Left lobe of liver (tissue), 2 donors: ENCODE measurements at places on chromosomes 12 and 14. TPM values are rescaled to one million over a fixed set of nuclear protein-coding genes. Genes with fewer than 3 reads are reported as not detected.

GNB3 gene
- 0.08 TPM for total RNA-seq

BMP4 gene
- total RNA-seq: 2.5 TPM

- DNase-seq: no peak
Observed at GRCh38 chr14:72962829-72963312, 36.6 kb downstream of the DCAF4 start.

GRCh38 chr12:24230061-24230701 is 280.7 kb upstream of the SOX5 start:
- DNase-seq: no peak

GRCh38 chr12:19665121-19665900 is 226.0 kb downstream of the AEBP2 start:
- DNase-seq: no peak

- no peak for DNase-seq
Observed at GRCh38 chr12:97559267-97559666, 96.7 kb downstream of the RMST start.

DLGAP5 gene
- total RNA-seq: 0.33 TPM

- DNase-seq: no peak
Observed at GRCh38 chr12:3055704-3056467, 21.3 kb upstream of the TSPAN9 start.
